Suppressor macrophage treated with lipopolysaccharide for 1 hour (primary cell): ENCODE measurements at places on chromosomes 2 and 18.
A peak's percentile ranks its signal among the peaks of the same experiment; 100 is the strongest.

DNA sequence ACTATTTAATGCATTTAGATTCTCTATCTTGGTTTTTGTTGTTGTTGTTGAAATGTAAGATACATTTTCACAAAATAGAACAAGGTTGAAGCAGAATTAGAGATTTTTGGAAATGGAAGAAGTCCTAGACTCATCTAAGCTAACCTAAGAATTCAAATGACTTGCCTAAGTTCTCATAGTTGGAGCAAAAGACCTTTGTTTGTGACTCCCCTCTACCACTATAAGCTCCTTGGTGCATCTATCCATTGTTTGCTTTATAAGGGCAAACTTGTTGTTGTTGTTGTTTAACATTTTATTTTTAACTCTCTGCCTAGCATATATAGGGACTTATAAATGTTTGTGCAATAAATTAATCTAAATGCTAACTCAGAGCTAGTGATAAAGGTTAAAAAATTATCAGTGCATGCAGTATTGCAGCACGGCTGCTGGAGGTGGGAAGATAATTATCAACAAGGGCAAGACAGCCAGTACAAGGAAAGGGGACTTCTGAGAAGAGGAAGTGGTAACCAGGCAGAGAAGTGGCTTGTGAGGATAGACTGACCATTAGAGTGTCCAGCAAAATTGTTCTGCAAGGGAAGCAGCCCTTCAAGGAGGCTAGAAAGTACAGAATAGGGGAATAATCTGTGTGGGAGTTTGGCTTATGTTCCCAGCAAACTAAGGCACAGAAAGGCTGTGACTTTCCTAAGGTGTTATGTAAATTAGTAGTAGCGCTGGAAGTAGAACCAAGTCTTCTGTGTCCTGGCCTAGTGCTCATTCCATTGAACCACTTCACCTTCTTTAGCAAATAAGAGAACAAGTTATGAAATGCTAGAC lies 38.1 kb upstream of the ACYP2 start:
- DNase-seq, result peak; percentile 16

DNA sequence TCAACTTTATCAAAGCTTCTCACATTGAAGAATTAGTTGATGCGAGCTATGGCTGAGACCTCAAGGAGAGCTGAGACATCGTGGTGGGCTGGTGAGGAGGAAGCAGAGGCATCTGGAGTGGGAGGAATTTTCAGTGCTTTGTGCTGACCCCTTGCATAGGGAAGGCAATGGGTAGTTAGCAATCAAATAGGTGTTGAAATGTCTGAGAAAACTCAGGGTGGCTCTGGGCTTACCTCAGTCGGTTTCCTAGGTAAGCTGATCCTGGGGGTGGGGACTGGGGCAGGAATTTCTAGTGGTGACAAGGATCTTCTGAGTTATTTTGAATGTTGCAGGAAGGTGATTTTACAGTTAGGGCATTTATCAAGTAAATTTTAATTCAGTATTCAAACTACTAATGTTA lies 20.7 kb upstream of the DPP10 start:
- no peak for DNase-seq

DNA sequence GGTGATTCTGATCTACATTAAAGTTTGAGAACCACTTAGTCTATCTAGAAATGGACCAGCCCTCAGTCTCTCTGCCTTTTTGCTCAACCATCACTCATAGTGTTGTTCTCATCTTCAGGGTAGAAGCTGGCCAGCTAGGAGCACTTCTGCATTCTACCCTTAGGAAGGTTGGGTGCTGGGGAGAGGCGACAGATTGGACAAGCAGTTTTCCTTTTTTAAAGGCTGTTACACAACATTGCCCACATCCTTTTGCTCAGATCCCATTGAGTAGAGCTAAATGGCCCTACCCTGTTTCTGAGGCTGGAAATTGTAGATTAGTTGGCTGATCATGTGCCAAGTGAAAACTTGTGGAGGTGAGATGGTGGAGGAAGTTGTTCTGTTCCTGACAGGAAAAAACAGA lies 35.6 kb downstream of the OSBPL6 start:
- DNase-seq, result peak; percentile 22

DNA sequence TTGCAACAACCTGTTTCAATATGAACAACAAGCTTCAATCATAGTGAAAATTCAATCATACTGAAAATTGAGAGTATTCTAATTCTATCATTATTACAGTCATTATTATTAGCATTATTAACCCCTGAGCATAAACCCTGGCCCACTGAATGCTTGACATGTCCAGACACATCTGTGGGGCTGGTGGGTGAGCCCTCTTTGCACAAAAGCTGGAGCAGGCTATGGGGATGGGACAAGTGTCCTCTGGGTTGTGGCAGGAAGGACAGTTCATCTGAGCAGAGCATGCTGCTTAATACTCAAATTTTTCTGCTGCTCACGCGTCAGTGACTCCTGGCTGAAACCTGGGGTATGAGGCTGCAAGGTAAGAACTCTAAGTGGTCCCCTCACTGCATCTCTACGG lies 451.1 kb upstream of the POU3F3 start:
- no peak for DNase-seq

GRCh38 chr2:24448797-24449196 lies 42.3 kb upstream of the NCOA1 start:
- peak; percentile 91 for DNase-seq

- no peak for DNase-seq
Measured at GRCh38 chr2:14301331-14301730, 331.2 kb upstream of the LRATD1 start.

DNA sequence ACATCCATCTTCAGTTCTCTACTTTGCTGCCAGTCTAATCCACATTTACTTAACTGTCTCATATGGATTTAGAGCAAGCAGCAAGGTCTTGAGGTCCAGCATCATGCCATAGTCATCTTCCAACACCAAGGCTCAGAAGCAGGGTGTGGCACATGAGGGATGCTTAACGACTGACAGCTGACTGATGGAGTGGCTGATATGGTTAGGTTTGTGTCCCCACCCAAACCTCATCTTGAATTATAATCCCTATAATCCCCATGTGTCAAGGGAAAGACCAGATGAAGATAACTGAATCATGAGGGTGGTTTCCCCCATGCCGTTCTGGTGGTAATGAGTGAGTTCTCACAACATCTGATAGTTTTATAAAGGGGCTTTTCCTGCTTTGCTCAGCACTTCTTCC lies 257.3 kb downstream of the NBAS start:
- DNase-seq, result peak; percentile 47

GRCh38 chr2:176317199-176317598 lies 48.0 kb downstream of the MTX2 start:
- DNase-seq, result no peak

GRCh38 chr2:210663631-210664089 lies 107.3 kb downstream of the CPS1 start:
- no peak for DNase-seq

DNA sequence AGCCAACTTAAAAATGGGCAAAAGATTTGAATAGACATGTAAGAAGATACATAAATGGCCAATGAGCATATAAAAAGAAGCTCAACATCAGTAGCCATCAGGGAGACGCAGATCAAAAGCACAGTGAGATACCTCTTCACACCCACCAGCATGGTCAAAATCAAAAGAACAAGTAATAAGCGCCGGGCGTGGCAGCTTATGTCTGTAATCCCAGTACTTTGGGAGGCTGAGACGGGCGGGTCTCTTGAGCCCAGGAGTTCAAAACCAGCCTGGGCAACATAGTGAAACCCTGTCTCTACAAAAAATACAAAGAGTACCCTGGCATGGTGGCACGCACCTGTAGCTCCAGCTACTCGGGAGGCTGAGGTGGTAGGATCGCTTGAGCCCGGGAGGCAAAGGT lies 4.6 kb upstream of the CIB4 start:
- no peak for DNase-seq
